Choroid plexus epithelial cell (primary cell): ENCODE measurements at places on chromosomes 7 and 10.

GRCh38 chr10:33390046-33390445, 55.6 kb upstream of the NRP1 start:
- no peak for DNase-seq

DNA sequence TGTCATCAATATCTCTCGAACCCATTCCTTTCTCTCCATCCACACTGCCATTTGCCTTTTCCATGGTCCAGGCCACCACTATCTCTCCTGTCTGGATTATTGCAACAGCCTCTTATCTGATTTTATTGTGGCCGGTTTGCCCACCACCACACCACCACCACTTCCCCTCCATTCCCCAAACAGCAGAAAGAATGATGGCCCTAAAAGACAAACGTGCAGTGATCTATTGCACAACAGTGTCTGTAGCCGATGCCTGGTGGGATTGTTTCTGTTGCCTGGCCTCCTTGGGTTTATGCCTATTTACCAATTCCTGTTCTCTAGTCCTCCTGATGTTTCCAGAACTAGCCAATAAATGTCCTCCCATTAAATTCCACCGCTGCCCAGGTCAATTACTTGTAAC, 10.2 kb upstream of the ST8SIA6 start:
- DNase-seq = no peak

- peak; percentile 85 for DNase-seq
These were observed 664.8 kb upstream of the SEMA3D start for GRCh38 chr7:85851571-85852193.

- DNase-seq = peak; percentile 38
These were observed 153.2 kb downstream of the TCF7L2 start for GRCh38 chr10:113103131-113103840.

DNA sequence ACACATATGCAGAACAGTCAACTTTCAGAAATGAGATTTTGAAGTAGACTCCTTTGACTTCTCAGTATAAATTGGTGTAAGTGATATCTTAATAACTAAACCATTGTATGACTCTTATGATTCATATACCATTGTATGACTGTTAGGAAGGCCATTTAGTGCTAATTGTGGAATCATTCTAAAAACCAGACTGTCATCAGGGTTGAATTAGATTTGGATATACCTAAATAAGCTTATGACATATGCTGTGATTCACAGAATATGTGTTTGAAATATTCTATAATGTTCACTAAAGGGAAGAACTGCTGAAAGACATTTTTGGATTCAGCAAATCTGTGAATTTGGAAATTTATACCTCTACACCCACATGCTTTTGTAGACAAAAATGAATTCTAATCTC, 438.1 kb downstream of the MDFIC start:
- DNase-seq = no peak

GRCh38 chr10:112732277-112732921, 217.6 kb upstream of the TCF7L2 start:
- DNase-seq = no peak

DNA sequence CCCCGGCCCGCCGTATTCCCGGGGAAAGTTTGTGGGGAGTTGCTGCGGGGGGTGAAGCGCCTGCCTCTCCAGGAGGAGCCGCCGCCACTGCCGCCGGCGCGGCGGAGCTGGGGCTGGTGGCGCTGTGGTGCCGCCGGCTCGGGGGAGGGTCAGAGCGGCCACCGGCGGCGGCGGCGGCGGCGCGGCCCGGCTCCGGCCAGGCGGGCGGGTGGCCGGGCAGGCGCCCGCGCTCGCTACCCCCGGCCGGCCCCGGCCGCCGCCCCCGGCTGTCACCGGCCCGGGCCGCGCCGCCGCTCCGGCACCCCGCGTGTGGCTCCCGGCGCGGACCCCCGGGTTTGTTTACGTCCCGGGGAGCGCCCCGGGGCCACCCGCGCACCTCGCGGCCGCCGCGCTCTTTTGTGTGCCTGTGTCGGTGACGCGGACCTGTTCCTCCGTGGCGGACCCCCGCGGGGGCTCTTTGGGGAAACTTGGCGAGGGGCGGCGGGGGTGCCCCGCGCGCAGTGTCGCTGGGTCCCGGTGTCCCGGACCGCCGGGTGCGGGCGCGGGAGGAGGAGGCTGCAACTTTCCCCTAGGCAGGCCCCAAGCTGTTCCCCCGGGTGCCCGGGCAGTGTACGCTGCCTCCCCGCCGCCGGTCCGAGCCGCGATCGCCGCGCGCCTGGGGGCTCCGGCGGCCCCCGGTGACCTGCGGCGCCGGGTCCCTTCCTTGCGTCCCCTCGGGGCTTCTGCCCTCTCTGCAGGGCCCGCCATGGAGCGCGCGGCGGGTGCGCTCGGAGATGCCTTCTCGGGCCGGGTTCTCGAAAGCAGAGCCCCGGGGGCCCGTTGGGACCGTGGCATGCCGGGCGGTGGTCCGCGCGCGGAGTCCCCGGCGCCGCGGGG, 593 bp upstream of the CUX1 start:
- peak; percentile 29 for DNase-seq

GRCh38 chr10:116007256-116007891, 265.6 kb downstream of the GFRA1 start:
- DNase-seq = no peak

DNA sequence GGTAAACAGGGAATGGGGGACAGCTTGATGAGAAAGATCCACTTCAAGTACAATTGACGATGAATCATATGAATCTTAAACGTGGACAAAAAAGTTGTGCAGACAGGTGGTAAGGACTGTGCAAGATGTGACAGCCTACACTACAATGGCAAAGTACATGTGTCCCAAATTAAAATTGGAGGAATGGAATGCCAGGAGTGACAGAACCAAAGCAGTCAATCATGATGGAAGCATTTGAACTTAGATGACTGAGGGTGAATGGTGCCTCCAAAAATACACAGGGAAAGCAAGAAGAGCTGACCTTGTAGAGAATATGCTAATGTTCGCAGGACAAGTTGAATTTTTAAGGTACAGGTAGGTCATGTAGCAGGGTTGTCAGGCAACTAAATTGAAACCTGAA, 150.3 kb upstream of the WNT16 start:
- no peak for DNase-seq

GRCh38 chr7:22823142-22823497, 471 bp upstream of the TOMM7 start:
- DNase-seq = no peak

DNA sequence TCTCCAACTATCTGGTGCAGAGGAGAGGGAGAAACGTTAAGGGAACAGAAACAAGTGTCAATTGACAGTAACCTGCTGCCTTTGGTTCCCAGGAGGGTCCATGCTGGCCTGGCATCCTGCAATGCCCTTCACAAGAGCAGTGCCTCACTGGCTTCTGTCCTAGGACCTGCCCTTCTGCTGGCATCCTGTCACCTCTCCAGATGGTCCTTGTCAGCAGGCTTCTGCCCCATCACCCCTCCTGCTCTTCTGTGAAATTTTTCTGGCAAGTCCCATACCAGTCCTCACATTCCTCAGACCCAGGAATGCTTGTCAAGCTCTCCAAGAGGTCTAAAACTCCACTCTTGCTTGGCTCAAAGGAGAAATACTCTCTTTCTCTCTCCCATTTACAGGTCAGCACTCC, 34.2 kb downstream of the C10orf67 start:
- DNase-seq = peak; percentile 6

GRCh38 chr10:124728071-124728829, 15.9 kb downstream of the FAM53B start:
- peak; percentile 71 for DNase-seq

- DNase-seq = no peak
These were observed 46.1 kb upstream of the MTPN start for GRCh38 chr7:136023134-136023869.

- peak; percentile 25 for DNase-seq
These were observed 14.7 kb downstream of the ESYT2 start for GRCh38 chr7:158814637-158815036.

- peak; percentile 2 for DNase-seq
These were observed 276.3 kb upstream of the KCND2 start for GRCh38 chr7:119996634-119997033.

- DNase-seq = no peak
These were observed 42.7 kb upstream of the A1CF start for GRCh38 chr10:50928190-50928552.

DNA sequence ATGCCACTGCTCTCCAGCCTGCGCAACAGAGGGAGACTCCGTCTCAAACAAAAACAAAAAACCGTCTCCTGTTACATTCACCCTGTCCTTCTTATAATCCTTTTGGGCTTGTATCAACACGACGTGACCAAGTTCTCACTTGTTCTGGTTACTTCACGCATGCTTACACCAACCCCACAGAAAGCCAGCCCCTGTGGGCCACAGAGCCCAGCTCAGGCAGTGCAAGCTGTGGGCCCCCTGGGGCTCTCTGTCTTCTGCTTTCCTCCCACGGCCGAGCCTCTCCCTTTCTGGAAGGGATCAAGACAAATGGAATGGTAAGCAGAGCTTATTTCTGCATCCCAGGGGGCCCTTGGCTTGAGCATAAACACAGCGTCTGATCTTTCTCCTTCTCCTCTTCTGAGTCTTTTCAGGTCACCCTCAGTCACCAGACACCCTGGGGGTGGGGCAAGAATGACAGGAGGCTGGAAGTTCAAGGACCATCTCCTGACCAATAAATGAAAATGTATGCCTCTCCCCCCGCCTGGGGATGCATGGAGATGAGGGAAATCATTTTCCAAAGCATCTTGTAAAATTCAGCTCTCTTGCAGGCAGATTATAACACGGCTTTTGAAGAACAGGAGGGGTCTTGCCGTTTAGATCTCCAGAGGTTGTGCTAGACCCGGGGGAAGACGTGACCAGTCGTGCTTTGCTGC, 19.0 kb upstream of the TRIM56 start:
- DNase-seq = peak; percentile 83

GRCh38 chr7:96531331-96531730, 178.3 kb downstream of the SEM1 start:
- DNase-seq = no peak

GRCh38 chr10:52678611-52679010, 94.0 kb downstream of the MBL2 start:
- DNase-seq = no peak

DNA sequence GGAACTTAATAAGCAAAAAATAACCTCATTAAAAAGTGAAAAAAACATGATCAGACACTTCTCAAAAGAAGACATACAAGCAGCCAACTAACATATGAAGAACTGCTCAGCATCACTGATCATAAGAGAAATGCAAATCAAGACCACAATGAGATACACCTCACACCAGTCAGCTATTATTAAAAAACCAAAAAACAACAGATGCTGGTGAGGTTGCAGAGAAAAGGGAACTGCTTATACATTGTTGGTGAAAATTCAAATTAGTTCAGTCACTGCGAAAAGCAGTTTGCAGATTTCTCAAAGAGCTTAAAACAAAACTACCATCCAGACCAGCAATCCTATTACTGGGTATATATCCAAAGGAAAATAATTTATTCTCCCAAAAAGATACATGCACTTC, 513.3 kb downstream of the MDFIC start:
- no peak for DNase-seq

GRCh38 chr10:71187600-71187999, 24.8 kb upstream of the UNC5B start:
- peak; percentile 85 for DNase-seq

GRCh38 chr10:15348579-15348978, 22.5 kb downstream of the FAM171A1 start:
- no peak for DNase-seq

GRCh38 chr10:43225004-43225786, 41.7 kb downstream of the RASGEF1A start:
- DNase-seq = no peak

DNA sequence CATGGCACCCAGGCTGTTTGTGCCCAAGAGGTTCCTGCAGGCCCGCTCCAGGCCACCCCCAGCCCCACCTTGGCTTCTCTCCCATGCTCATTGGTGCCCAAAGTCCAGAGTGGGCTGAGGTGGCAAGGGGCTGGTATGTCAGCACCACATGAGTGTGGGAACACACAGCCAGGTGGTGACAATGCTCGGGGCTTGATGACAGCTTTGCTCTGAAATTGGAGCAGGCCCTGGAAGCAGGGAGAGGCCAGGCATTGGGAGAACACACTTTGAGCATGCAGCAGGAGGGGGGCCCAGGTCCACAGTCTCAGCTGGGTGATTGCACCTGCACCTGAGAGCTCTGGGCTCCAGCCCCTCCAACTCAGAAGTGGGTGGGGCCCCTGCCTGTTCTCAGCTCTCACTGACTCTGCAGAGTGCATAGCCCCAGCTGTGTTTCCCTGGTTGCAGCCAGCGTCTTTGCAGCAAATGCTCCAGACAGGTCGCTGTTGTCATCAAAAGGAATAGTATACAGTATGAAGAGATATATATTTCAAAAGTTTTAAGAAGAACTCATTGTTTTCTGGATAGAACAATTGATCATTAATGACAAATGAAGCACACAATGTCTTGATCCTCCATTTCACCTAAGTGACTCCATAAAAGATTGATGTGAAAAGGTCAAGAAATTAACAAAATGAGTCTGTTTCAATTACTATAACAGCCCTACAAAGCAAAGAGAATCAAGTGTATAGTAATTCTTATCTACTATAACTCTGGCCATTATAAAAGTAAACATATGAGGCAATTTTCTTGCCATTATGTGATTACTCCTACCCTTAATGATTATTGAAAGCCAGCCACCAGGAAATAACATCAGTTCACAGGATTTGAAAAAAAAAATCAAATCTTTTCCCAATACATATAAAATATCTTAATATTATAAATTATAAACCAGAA, 848.1 kb downstream of the PCDH15 start:
- no peak for DNase-seq

DNA sequence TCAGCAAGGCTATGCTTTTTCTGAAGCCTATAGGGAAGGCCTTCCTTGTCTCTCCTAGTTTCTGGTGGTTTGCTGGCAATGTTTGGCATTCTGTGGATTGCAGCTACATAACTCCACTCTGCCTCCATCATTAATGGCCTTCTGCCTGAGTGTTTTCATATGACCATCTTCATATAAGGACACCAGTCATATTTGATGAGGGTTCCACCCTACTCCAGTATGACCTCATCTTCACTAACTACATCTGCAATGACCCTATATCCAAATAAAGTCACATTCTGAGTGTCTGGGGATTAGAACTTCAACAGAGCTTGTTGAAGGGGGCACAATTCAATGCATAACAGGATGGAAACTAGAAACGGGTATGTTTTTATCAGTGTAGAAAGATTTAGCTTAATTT, 22.1 kb downstream of the CAV1 start:
- no peak for DNase-seq

DNA sequence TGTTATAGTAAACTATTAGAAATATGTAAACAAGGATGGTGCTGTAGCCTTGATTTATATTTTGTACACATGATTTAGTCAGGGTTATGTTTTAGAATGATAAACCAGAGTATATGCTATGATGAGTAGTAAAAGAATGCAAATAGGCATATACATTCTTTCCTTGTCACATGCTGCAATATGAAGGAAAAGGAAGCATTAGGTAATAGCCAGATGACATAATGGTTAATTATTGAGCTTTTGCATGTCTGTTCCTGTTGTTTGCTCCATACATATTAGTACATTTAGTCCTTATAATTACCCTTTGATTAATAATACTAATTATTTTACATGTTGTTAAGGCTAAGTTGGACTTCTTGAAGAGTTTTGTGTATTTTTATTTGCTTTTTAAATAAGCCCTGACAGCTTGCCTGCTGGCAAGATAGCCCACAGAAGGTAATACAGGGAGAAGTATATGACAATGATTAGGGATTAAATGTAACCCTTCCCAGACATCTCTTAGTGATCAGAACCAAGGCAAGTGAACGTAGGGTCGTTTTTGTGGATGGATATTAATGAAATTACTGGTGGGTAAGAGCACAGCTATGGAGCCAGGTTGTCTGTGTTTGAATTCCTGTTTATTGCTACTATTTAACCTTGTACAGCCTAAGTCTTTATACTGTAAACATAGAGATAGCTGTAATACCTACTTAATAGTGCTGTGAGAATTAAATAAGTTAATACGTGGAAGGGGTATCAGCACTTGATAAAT, 68.4 kb downstream of the PHTF2 start:
- DNase-seq = peak; percentile 78
